8988T (cell line): ENCODE measurements at places on chromosomes 2 and 18.

- no peak for DNase-seq
Observed at GRCh38 chr18:70086085-70086484, 119.4 kb downstream of the RTTN start.

GRCh38 chr2:68185541-68186164, 28.0 kb downstream of the PNO1 start:
- DNase-seq, result no peak

DNA sequence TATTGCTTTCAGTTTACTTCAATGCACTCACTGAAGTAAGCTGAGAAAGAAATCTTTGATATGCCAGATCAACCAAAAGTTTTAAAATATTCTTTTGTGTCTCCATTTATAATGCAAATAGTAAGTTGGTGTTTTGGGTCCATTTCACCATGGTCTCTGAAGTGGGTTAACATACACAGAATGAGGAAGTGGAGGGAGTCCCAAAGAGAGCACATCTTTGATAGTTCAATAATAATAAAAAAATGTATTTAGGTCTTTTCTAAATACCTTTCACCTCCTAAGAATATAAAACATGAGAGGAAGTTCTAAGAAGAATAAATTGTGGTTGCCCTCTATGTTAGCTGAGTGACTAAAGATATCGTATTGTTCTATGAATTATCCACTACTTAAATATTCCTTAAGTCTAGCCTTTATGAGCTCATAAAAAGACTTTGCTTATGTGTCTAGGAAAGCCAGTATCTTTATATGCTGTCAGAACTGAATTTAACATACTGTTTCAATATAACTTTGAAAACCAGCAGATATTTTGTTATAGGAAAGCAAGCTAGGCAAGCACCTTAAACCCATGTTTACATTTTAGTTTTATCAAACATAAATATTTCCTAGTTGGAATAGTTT, 148.7 kb upstream of the ZEB2 start:
- DNase-seq, result no peak

- DNase-seq, result no peak
Observed at GRCh38 chr2:238706163-238706562, 141.7 kb upstream of the TWIST2 start.

GRCh38 chr2:19346983-19347618, 11.3 kb downstream of the OSR1 start:
- no peak for DNase-seq

DNA sequence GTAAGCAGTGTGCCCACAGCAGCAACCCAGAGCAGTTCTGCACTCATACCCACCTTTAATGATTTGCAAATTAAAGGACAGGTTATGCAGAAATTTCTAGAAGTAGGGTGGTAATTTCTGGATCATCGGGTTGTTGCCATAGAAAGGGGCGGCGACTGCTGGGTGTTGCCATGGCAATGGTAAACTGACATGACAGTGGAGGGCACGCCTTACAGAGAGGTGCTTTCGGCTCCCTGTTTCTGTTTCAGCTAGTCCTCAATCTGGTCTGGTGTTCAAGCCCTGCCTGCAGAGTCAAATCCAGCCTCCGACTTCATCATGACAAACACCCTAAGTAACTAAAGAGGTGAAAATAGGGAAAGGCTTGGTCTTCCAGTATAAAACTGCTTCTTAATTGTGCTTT, 667.7 kb downstream of the SOCS6 start:
- DNase-seq, result no peak

GRCh38 chr2:203972066-203972465, 35.5 kb downstream of the ICOS start:
- no peak for DNase-seq

DNA sequence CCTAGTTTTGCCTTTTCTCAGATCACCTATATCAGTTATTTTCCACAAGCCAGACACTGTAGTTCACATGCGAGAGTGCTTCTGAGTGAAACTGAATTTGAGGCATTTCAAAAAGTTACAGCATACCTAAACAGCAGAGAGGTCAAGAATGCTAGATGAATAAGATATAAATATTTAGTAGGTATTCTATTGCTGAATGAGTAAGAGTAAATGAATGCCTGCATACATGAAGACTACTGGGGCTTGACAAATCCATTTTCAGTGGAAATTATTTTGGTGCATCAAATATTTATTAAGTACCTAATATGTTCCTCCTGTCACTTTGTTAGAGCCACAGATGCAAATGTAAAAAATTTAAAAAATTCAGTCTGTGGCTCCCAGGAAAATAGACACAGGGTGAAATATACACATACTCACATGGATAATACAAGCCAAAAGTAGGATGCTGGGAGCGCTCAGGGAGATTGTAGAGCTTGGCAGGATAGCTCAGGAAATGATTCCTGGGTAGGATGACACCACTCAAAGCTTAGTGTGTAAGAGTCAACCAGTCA, 27.6 kb upstream of the CDC42EP3 start:
- DNase-seq, result no peak

GRCh38 chr2:46340740-46341420, 43.7 kb downstream of the EPAS1 start:
- no peak for DNase-seq

DNA sequence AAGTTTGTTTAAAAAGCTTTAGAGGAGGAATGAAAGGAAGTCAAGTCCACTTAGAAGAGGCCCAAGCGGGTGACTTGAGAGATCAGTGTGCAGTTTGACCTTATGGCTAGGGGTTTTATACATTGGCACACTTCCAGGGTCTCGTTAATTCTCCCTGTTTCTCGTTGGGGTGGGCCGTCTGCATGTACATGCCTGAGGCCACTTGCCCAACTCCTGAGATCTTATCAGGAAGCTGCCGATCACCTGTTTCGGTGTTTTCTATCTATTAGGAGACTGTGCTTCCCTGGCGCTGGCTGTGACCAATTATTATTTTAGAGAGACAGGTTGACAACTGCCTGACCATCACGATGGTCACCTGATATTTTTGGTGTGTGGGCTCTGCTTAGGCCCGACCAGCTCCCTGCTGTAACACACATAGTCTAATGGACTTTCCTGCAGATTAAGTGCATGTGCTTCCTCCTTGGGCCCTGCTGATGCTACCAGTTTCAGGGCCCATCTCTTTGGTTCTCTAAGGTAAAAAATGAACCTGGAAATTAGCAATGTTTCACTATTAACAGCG, 31.0 kb upstream of the MSH6 start:
- no peak for DNase-seq

- no peak for DNase-seq
Observed at GRCh38 chr2:45068571-45069140, 59.4 kb upstream of the SIX2 start.

- no peak for DNase-seq
Observed at GRCh38 chr2:231259104-231259503, 60.7 kb downstream of the ARMC9 start.

GRCh38 chr18:44450226-44450625, 230.5 kb upstream of the SETBP1 start:
- no peak for DNase-seq

- DNase-seq, result no peak
Observed at GRCh38 chr18:22346401-22346952, 71.2 kb downstream of the CTAGE1 start.

DNA sequence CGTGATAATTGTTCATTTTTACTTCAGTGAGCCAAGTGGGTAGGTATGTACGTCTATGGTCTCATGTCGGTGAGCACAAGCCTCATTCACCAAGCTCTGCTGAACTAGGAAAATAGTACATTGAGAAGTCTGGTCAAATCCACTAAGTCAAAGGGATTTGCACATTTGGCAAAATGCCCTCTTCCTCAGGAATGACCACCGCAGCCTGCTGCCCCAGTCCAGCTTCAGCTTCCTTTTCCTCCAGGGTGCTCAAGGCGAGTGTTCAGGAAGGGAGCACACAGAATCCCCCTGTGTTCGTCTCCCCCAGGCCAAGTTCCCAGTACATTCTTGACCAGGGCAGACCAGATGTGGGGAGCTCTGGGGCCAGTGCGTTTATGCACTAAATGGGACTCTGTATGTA, 23.0 kb downstream of the TCF7L1 start:
- DNase-seq, result no peak

DNA sequence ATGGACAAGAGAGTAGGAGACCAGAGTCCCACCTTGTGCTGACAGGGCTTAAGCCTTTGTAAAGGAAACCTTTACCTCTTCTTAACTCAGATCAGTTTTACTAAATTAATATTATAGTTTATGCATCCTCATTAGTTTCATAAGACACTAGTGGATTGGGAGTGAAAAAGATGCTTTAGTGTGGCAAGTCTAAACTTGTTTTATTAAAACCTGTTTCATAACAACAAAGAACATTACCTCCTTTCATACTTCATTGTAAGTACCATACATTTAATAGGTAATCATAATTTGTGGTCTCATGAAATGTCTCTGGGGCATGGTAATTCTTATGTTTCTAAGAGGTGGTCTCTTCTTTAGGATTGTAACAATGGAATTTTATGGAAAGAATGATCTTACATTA, 63.4 kb downstream of the PIKFYVE start:
- no peak for DNase-seq

- no peak for DNase-seq
Observed at GRCh38 chr2:216735086-216735485, 39.7 kb upstream of the IGFBP5 start.

- DNase-seq, result no peak
Observed at GRCh38 chr2:29042561-29043075, 31.7 kb downstream of the PCARE start.

DNA sequence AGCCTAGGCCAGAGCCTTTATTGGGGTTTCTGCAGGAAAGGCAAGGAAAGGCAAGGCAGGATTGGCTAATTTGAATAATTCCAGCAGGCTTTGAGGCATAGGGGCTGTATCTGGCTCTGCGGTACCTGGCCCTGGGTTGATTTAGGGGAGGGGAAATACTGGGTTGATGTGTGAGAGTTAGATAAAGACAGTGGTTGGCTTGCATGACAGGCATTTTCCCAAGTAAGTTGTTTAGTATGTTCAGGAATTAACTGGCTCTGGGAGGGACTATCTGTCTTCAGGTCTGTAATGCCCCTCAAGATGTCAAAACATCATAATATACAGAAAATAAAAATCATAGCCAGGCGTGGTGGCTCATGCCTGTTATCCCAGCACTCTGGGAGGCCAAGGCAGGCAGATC, 98.7 kb downstream of the UBR3 start:
- DNase-seq, result no peak

DNA sequence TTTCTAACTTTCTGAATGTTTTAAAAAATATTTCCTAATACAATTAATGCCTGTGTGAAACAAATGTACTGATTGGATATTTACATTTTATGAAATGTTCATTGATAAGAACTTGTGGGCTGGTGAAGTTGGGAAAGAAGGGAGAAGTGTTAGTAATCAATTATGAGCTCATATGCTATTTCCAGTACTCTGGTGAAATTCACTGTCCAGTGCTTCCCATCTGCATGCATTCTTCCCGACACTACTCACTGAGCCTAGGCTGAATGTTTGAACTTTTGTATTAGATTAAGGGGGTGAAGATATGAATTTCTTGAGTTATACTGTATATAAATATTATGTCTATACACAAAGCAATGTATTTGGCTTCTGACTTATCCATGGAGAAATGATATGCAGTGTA, 36.0 kb downstream of the SKA1 start:
- DNase-seq, result no peak

GRCh38 chr2:23619941-23620340, 235.0 kb downstream of the KLHL29 start:
- DNase-seq, result no peak

- DNase-seq, result no peak
Observed at GRCh38 chr2:239461291-239462190, 60.7 kb upstream of the HDAC4 start.

DNA sequence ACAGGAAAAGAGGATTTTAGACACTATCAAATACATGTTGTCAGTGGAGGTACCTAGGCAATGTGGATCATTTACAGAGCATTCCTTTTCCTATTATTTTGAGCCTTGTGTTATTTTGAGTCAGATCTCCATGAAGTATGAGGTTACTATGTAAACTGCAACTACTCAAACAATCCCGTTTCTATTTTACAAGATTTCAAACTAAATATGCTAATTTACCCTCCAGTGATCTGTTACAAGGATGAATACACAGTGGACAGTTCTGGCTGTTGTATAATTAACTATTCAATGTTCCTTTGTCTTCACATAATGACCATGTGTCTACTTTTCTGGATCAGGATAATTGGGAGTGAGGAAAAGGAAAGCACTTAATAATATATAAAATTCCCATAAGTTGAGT, 4.6 kb downstream of the HOXD1 start:
- no peak for DNase-seq

DNA sequence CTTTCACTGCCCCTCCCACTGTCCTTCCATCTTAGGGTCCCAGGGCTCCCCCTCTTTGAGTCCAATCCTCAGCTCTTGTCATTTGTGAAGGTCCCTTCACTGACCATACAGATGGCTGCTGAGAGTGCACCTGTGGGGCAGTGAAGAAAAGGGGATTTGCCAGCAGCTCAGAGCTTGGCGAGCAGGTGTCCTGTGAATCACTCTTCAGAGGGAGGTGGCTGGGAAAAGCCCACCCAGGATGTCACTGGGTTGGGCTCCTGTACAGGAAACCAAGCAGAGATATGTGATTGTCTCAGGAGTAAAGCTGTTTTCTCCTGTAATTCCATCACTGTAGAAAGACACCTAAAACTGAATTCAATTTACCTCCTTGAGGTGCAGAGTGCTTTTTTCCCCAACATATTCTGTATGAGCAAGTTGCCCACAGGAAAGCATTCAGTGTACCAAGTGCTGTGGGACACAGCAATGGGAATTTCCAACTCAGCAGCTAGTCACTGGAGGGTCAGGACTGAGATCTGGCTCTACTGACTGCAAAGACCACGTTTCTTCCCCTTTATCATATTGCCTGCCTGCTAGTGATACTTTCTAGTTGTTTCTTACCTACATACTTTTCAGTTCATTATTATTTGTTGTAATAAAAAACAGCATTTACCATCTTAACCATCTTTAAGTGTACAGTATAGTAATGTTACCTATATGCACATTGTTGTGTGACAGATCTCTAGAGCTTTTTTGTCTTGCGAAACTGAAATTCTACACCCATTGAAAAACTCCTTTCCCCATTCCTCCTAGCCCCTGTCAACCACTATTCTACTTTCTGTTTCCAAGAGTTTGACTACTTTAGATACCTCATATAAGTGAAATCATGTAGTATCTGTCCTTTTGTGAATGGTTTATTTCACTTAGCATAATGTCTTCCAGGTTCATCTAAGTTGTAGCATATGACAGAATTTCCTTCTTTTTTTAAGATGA, 239.1 kb downstream of the TSN start:
- no peak for DNase-seq

DNA sequence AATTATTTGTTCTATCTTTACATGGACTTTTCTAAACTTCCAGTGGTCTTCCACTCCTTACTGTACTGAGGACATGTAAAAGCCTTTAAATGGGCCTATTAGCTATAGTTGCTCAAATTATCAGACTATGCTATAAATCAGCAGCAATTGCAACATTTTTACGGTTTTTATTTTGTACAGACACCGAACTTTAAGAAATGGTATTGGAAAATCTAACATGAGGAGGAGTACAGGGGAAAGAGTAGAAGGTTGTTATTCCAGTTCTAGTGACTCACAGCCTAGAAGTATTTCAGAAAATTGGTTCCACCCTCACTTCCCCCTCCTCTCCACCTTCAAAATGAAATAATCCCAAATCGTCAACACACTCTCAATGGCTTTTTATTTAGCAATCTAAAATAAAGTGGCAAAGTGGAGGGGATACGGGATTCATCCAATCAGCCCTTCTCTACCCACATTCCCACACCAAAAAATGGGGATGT, 1.1 kb downstream of the NCKAP1 start:
- no peak for DNase-seq
